ENCODE measurements at places on chromosomes 2 and 18.

GRCh38 chr2:7432436-7432835 lies 515.2 kb downstream of the RNF144A start:
- DNase-seq, result no peak

DNA sequence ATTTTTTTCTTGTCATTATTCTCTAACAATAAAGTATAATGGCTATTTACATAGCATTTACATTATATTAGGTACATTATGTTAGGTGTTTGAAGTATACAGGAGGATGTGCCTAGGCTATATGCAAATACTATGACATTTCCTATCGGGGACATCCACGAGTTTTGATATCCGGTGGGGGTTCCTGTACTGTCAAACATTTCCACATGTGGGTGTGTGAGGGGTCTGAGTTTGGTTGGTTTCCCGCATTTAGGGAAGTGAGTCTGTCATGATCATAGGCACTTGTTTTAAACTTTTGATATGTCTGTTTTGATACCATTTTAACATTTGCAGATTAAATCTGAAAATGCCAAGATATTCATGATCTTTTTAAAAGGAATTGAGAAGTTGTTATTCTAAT lies 76.0 kb downstream of the CEP192 start:
- DNase-seq, result no peak

GRCh38 chr2:71699428-71699827 lies 246.1 kb downstream of the DYSF start:
- no peak for DNase-seq

DNA sequence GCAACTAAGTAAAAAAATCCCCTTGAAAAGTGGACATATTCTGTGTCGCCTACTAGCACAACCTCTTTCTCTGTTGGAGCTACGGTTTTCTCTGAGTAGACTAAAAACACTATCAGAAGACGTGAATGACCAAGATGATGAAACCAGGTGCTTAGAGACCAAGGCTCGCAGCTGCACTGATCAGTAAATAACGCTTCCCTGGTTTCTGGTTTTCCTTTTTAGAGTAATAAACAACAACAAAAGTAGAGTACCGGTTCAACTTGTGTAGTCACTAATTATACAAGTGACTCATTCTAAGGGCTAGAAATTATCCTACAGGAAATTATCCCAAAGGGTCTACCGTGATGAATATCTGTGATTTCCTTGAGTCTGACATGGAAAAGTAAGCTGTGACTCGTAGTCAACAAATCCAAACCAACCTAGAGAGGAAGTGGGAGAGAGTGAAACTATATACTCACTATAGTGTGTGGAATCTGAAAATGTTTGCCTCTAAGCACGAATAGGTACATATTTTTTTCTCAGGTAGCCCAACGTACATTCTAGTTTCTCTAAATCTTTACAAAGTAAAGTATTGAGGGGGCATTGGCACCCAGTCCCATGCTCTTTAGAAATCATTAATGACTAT lies 17.8 kb downstream of the RASGRP3 start:
- DNase-seq, result peak; percentile 86

DNA sequence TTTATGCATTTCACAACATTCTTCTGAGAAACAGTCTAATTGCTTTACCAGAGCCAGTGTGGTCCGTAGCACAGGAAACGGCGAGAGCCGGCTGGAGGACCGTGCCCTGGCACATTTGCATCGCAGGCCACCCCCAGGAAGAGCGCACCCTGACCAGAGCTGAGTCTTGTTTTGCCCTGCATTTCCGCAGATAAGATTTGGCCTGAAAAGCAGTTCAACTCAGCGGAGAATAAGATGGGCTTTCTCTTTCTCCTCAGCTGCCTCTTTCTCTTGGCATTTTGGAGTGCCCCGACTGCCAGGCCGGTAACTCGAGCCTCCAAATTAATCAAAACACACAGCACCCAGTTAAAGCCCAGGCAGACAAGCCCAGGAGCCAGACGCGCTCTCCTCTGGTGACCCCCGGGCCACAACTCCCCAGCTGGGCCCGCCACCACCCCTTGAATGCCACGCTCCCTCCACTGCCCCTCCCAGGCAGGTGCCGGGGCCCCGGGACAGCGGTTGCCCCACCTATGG lies 464 bp downstream of the COL4A4 start:
- DNase-seq, result peak; percentile 60
